ENCODE measurements at places on chromosomes 5 and 9.

DNA sequence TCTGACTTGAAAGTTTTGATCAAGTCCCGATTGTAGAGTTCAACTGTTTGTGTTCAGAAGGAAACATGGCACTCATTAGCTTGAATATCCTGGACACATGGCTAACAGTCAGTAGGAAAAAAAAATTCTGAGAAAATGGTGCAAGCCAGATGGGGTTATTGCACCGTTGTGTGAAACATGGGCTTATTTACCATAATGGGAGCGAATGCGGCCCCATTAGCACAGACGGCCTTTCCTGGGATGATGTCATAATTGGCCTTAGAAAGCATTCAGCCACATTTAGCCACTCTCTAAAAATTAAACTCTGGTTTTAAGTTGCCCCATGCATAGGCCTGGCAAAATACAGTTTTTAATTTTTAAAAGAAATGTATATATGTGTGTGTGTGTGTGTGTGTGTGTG is 112.1 kb downstream of the IRX2 start:
- no peak for DNase-seq

DNA sequence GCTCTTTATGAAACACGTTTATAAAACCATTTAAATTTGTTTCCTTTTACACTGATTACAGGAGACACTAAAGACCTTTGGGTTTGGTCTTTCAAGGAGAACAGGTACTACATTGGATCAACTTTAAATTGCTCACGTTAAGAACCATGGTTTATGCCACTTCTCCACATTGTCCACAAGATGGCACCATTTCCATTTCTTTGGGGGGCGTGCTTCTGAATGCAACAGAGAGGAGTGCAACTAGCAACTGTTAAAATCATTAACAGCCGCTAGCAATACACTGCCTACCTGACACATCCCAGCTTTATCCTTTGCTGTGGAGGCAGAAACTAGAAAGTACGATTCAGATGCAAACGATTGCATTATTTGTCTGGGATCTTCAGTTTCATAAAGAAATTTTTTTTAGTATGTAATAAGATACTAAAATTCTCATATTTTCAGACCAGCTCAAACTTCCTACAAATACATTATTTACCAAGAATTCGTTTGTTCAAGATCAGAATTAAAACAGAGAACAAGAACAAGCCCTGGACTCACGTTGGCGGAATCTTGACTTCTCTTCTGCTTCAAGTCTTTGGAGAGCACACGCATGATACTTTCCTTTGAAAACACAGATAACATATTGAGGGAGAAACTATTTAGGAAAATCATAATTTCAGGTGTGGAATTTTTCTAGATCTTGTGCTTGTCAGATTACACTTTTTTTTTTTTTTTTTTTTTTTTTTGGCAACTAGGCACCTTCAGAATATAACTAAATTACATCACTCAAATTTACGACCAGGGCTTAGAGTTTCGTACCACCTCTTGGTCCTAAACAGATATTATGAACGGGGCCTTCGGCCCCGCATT is 702 bp downstream of the CDC20B start:
- DNase-seq, result no peak

DNA sequence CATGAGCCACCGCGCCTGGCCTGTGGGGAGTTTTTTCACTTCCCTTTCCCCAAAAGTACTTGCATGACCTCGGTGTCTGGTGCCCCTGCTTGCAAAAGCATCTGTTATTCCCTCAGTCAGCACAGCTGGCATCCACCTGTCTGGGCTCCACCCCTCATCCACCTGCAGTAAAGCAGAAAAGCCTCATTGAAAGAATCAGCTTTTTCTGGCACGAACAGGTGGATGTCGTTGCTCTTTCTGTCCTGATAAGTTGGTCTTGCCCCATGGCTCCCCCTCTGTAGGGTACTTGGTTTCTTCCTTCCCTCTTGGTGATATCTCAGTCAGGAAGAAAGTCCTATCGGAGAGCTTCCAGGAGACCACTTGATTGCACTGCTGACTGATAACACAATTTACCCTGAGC is 37.4 kb downstream of the WWC1 start:
- no peak for DNase-seq

GRCh38 chr5:158344376-158344775 is 485.4 kb upstream of the CLINT1 start:
- no peak for DNase-seq

- no peak for DNase-seq
Measured at GRCh38 chr5:60843386-60843935, 608 bp downstream of the ELOVL7 start.

DNA sequence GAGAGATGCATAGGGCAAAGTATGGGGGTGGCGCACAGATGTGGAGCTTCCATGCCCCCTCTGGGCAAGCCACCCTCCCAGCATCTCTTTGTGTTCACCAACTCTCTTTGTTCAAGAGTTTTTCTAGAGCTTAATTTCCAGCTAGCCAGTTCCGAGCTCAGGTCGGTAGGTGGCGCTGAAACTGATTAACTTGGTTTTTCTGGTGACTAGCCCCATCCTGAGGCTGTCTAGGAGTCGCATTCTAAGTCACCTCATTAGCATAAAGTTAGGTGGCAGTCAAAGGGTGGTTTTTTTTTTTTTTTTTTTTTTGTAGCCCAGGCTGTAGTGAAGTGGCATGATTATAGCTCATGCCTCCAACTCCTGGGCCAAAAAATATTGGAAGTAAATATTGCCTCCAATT is 476.4 kb downstream of the KDM4C start:
- DNase-seq, result no peak

DNA sequence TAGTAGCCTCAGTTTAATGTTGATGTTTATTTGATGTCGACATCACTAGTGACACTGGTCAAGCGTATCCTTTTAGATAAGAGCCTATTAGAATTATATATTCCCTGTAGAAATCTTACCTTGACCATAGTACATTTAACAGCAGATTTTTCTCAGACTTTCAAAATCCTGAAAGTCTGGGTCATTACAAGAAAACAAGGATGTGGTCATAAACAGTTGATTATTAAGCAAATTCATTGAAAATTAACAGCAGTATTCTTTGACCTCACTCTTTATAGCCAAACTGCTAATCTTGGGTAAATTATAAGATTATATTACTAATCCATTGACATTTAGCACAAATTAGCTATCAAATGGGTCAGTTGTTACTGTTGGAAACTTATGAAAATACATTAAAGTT is 83.4 kb downstream of the GHR start:
- DNase-seq, result no peak

DNA sequence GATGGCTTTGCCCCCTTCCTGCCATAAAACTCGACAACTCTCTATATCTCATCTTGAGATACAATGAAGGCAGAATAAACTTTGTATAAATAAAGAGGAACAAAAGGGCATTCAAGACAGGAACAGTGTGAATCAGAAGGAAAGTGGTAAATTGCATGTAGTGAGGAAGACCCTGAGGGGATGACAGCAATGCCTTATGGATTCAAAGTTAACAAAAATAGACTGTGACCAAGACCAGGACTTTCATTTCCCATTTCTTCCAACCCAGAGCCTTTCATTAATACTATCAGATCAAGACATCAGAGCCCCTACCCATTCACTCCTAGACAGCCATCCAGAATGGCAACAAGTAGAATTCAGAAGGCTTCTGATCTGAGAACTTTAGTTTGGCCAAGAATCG is 46.4 kb upstream of the ZNF462 start:
- no peak for DNase-seq

- no peak for DNase-seq
Measured at GRCh38 chr5:56056875-56057274, 62.1 kb upstream of the IL6ST start.

DNA sequence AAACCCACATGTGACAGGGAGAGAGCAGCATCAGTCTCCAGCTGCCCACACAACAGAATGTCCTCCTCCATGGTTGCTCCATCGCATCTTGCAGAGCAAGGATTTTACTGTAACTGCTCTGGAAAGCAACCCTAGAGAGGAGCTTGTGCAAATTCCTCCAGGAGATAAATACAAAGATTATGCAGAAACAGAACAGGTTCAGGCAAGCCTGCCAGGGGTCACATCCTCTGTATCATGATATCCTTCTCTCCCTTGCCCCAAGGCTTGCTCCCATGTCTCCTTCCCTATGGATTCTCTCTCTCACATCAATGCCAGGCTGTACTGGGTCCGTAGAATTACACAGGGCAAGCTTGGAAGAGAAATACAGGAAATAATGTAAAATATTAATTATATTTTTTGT is 226.0 kb downstream of the MPDZ start:
- DNase-seq, result no peak

DNA sequence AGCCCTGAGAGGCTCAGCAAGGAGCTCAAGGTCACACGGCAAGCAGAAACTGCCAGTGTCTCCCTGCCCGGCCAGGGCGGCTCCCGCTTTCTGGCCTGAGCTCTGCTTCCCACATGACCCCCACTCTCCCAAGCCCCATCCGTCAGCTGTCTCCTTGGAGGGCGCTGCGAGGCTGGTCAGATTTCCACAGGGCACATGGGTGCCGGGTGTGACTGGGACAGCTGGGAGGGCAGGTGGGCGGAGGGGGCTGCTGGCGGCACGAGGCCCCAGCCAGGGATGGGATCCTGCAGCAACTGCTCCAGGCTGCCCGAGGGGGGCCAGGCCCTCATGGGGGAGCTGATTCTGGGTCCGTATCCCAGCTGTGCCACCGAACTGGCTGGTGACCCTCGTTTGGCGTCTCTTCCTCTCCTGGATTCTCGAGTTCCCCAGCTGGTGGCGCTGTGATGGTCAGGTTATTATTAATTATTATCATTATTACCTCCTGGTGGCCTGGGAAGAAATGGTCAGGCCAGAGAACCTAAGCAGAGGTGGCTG is 12.9 kb upstream of the WDR38 start:
- no peak for DNase-seq

DNA sequence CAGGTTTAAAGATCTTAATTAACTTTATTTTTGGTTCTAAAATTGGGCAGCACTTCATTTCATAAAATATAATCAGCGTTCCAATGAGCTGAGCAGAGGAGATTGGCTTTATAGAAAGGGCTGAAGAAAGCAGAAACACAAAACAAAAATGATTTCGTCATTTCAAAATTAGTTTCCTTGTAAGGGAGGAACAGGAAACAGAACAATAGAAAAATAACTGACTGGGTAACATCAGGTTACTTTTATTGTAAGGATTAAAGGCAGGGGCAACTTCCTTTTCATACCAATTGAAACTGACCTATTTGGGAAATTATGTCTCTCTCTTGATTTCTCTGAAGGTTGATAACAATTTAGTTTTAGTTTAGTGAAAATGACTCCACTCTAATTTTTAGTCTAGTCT is 157.1 kb downstream of the ATP10B start:
- no peak for DNase-seq
